Stimulated activated effector memory CD8-positive, alpha-beta T cell treated with anti-CD3 and anti-CD28 coated beads, Interleukin-12 subunit alpha, Interleukin-12 subunit beta, amount 100 ng/mL, for 72 hours (primary cell): ENCODE measurements at places on chromosomes 13 and 19.

GRCh38 chr13:27920677-27921420 is 1.0 kb downstream of the PDX1 start:
- peak; percentile 61 for DNase-seq

GRCh38 chr13:59733744-59734143 is 430.0 kb downstream of the DIAPH3 start:
- DNase-seq: no peak

GRCh38 chr19:51440846-51441409 is 17.3 kb downstream of the SIGLEC8 start:
- peak; percentile 83 for DNase-seq

DNA sequence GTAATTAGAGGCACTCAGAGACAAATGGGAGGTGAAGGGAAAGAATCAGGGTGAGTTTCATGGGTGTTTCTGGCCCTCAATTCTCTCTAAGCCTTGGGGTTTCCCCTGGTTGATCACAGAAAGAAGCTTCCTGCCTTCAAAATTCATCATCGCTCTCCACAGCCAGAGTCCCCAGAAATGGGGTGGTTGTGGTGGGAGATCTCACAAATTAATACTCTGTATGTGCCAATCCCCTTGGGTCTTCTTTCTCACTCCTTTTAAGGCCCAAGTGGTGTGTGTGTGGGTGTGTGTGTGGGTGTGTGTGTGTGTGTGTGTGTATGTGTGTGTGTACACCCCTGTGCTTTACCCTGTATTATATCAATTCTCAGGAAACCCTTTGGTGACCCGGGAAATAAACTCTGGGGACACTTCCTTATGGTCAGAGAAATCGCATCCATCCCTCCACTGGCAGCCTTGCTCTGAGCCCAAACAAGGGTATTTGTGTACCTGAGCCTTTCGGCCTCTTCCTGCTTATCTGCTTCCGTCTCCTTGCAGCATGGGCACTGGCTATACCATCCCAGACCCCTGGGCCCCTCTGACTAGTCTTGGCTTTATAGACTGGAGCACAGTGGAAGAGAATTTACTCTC is 2.8 kb upstream of the FCGBP start:
- peak; percentile 56 for DNase-seq

GRCh38 chr13:86447479-86447878 is 648.3 kb upstream of the SLITRK6 start:
- DNase-seq: no peak

DNA sequence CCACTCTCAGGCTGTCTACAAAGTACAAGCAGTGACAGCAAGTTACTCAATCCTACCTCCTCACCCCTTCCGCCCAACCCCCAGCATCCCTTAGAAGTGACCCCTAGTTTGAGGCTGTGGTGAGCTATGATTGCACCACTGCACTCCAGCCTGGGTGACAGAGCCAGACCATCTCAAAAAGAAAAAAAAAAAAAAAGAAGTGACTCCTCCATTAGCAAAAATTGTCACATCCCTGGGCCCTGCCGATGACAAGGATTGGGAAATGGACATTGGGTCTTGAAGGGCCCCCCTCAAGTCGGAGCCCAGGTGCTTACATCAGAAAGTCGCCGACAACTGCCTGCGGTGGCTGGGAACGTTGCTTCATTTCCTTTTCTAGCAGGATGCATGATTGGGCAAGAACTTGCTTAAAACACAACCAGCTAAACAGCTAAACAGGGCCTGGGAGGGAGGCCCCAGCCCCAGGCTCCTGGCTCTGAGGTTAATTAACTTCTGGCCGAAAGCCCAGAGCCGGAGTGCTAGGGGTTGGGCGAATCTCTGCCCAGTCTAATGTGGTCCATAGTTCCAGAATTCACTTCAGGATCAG is 15.3 kb downstream of the RAB3D start:
- DNase-seq: no peak

DNA sequence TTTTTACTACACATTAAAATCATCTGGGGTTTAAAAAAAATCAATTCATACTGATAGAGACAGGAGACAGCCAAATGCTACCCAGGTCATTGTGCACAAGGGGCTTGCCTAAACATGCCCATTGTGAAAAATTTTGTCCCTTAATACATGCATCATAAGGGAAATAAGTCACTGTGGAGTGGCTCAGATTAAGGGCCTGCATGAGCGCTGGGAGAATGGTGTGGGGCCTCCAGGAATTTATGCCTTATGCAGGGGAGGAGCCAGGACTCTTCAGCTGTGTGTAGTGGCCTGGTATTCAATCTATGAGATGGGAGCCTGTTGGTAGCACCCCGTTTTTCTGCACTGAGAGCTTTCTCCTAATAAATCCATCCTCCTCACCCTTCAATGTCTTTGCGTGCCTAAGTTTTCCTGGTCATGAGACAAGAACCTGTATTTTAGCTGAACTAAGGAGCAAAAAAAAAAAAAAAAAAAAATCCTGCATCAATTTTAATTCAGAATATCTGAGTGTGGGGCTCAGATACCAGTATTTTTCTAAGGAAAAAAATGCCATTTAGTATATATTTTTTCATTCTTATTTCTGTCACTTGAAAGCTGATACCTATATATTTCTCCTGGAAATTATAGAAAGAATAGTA is 997.6 kb upstream of the ATXN8OS start:
- no peak for DNase-seq

DNA sequence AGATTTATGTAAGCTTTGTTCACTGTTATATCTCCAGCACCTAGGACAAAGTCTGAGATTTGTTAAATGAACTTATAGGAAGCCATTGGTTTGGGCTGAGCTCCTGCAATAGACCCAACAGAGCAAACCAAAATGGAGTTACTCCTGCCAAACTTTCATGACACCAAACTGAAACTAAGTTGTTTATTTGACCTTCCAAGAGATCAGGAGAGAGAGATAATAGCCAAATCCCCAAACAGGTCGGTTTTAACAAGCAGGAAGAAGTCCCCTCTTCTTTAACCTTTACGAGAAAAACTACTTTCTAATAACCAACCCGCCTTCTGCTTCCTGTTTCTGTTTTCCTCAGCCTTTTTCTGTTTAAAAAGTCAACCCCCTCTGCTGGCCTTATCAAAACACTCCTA is 54.9 kb upstream of the ATP12A start:
- DNase-seq: no peak

DNA sequence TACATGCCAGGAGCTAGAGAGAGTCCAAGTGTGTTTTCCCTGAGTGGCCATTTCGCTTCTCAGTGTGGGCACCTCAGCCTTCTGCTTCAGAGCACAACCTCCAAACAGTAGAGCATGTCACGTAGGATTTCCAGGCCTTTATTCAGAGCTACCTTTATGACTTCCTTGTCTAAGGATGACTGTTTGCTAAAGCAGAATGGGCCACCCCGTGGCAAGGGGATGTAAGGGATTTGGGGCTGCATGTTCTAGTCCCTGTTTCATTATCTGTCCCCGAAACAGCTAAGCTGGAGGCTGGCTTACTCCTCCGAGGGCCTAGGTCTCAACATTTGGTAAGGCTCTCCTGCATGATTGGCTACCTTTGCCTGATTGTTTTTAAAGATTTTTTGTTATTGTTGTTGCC is 6.0 kb downstream of the RNASEH2B start:
- no peak for DNase-seq

GRCh38 chr13:113856716-113857065 is 7.2 kb downstream of the GAS6 start:
- DNase-seq: no peak

DNA sequence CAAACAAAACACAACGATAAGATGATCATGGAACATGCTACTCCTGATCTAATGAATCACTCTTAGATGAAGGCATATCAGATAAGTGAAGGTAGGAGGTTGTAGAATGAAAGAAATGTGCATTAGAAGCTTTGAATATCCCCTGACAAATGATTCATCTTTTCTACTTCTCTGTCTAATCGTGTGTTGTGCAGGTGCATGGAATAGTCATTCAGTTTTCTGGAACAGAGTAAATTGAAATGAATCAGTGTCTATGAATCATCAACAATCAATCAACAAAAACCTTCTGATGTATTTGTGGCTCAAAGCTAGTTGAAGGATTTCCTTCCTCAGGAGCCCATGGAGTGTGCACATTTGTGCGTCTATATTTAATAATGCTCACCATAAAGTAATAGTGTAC is 1290.4 kb upstream of the PCDH20 start:
- no peak for DNase-seq

GRCh38 chr13:27638521-27638920 is 16.8 kb downstream of the POLR1D start:
- DNase-seq: no peak

GRCh38 chr19:33345163-33345562 is 28.3 kb upstream of the CEBPG start:
- DNase-seq: no peak

DNA sequence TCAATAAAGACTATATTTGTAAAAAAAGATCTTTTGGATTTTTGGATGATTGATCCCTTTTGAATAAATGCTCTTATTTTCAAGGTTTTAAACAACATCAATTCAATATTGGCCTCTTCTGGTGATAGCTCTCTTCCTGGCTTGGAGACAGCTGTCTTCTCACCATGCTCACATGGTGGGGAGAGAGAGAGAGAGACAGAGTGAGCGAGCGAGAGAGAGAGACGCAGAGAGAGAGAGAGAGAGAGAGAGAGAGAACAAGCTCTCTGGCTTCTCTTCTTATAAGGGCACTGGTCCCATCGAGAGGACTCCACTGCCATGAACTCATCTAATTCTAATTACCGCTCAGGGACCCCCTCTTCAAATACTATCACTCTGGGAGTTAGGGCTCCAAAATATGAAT is 32.1 kb upstream of the FARP1 start:
- DNase-seq: no peak

DNA sequence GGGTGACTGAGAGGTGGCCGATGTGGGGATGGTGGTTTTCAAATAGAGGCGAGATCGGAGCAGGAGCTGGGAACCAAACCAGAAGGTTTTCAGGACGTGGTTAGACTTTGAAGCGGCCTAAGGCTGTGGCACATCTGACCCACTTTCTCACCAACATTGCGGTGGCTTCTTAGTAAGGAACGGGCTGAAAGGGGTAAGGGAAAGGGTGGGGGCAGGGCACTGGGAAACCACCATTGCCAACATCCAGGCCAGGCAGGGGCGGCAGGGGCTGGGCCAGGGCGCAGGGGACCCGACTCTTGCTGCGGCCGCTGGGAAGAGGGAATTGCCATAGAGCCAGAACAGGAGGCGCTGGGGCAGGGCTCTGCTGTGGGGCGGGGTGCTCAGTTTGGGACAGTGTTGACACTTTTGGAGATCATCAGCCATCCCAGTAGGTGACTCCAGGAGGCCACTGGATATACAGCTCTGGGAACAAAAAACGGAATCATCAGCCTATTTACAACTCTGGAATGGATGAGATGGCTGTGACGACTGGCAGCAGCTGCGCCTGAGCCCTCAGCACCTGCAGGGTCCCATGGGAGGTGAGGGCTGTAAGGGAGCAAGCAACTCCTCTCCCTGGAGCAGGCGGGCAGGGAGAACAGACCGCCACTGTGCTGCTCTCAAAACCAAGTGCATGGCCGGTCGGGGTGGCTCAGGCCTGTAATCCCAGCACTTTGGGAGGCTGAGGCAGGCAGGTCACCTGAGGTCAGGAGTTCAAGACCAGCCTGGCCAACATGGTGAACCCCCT is 52.2 kb downstream of the IRS2 start:
- DNase-seq: no peak

GRCh38 chr19:12749938-12750521 is 1.6 kb upstream of the BEST2 start:
- DNase-seq: no peak

DNA sequence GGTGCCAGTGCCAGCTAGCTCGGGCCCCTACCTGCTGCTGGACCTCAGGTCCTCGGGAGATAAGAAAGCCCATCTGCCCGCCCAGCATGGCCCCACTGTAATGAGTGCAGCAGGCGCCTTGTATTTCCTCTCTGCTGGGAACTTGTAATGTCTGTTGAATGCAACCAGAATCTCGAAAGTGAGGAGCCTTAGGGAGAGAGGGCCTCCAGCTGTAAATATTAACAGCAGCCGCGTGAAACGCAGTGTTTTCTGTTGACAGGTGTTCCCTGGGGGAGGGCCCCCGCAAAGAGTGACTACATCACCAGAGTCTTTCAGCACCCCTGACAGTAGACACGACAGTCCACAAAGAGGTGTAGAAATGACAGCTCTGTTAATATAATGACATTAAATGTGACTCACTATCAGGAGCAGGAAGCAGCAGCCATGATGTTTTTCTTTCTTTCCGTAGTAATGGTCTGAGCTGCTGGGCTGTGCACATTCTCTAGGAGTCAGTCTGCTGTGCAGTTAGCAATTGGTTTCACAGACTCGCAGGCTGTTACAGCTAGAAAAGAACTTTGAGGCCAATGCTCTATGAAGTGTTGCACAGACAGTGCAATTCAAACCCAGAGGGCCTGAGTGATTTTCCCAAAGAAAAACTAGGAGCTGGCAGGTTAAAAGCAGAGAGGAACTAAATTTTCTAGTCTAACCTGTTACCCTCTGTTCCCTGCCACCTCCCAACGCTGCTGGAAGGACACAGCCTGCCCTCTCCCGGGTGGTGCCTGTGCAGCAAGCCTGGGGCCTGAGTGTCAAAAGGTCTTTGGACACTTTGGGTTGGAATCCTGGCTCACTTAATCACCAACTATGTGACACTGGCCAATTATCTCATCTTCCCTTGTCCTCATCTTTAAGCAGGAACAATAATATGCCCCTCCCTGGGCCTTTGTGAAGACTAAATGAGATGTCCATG is 58.6 kb upstream of the WASF3 start:
- DNase-seq: no peak

GRCh38 chr13:59424661-59425060 is 739.1 kb downstream of the DIAPH3 start:
- no peak for DNase-seq

DNA sequence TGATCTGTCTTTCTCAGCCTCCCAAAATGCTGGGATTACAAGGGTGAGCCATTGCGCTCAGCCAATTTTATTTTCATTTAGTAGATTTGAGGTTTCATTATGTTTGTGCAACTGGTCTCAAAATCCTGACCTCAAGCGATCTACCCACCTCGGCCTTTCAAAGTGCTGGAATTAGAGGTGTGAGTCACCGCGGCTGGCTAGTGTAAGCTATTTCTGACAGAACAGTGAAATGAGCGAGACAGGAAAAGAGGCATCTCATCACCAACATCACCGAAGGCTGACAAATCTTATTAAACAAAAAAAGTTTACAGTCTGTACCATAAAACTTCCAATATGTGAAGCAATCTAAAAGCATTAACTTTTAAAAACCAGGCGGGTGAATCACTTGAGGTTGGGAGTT is 12.2 kb upstream of the ZNF888 start:
- no peak for DNase-seq

- no peak for DNase-seq
Measured at GRCh38 chr19:47432499-47432898, 13.2 kb upstream of the MEIS3 start.

GRCh38 chr19:46624958-46625661 is at the start of gene PTGIR:
PTGIR (minus strand) TSS chr19:46625089; CDS start chr19:46624225, 864 bp downstream.
- no peak for DNase-seq

- DNase-seq: no peak
Measured at GRCh38 chr13:42614436-42615035, 40.6 kb downstream of the TNFSF11 start.

GRCh38 chr13:96089749-96090239 is at the start of gene HS6ST3:
HS6ST3 (plus strand) TSS chr13:96090107.
- DNase-seq: no peak

DNA sequence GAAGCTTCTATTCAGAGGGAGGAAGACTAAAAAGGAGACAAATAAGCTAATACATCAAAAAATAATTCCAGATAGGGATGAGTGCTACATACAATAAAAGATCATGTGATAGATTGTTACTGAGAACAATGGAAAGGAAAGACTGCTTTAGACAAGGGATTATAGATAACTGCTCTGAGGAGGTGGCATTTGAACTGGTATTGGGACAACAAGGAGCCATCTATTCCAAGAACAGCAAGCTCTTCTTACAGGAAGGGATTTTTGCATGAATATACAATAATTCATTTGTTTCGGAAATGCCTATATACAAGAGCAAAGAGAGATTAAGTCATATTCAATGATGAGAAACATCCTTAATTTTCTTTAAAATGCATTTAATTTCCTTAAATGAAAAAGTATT is 540.5 kb upstream of the KLF12 start:
- no peak for DNase-seq
